Activated CD4-positive, CD25-positive, alpha-beta regulatory T cell treated with anti-CD3 and anti-CD28 coated beads, Interleukin-2, amount 50 U/mL, for 16 hours (primary cell): ENCODE measurements at places on chromosomes 13 and 19.

GRCh38 chr13:94602467-94602866 is 810 bp downstream of the GPR180 start:
- no peak for DNase-seq

DNA sequence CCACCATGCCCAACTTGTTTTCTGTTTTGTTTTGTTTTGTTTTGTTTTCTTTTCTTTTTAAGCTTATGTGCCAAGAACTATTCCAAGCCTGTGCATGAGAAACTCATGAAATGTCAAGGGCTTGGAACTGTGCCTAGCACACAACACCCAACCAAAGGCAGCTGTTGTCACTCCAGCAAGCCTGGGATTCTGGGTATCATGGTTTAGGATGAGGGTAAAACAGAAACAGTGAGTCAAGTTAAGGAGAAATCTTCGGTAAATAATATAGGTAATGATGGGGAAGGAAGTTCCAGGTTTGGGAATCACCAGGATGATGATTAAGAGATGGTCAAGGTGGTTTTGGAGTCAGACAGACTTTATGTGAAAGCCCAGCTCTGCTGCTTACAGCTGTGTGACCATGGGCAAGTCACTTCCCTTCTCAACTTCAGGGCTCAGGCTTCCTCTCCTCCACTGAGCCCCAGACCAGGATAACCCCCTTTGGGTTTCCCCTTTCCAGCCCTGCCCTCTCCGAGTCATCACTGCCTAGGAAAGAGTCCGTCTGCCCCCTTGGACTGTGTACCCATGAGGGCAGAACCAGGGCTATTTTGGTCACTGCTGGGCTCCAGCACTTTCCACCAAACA is 5.0 kb downstream of the PVR start:
- DNase-seq, result no peak

DNA sequence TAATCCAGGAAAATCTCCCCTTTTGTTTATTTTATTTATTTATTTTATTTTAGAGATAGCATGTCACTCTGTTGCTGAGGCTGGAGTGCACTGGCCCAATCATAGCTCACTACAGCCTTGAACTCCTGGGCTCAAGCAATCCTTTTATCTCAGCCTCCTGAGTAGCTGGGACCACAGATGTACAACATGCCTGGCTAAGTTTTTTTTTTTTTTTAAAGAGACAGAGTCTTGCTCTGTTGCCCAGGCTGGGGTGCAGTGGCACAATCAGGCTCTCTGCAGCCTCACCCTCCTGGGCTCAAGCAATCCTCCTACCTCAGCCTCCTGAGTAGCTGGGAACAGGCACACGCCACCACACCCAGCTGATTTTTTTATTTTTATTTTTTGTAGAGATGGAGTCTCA is 6.3 kb upstream of the PDCD2L start:
- no peak for DNase-seq

DNA sequence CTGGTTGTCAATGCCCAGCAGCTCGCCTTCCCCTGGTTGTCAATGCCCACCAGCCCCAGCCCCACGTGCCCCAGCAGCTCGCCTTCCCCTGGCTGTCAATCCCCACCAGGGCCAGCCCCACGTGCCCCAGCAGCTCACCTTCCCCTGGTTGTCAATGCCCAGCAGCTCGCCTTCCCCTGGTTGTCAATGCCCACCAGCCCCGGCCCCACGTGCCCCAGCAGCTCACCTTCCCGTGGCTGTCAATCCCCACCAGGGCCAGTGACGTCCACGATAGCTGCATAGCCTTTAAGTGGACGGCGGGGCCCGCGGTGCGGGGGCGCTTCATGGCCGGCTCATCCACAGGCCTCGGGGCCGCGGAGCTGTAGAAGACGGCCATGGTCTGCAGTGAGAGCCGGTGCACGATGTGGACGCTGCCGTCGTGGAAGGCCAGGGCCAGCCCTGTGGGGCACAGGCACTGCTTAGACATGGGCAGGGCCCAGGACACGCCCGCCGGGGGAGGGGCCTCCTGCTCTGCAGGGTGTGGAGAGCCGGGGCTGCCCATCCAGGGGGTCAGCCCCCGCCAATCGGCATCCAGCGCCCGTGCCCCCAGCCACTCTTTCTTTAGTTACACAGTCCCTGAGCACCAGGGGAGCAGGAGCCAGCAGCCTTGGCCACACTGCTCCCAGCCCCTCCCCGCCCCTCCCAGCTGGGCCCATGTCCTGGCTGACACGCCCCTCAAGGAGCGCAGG is 13.1 kb downstream of the MED16 start:
- no peak for DNase-seq

DNA sequence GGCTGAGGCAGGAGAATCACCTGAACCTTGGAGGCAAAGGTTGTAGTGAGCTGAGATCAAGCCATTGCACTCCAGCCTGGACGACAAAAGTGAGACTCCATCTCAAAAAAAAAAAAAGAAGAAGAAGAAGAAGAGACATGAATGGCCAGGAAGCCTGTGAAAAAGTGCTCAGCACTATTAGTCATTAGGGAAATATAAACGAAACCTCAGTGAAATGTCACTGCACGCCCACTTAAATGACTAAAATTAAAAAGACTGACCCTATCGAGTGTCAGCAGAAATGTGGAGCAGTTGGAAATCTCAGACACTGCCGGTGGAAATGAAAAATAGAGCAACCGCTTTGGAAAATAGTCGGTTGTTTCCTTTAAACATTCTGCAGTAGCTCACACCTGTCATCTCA is 5.5 kb upstream of the TYROBP start:
- DNase-seq, result no peak

DNA sequence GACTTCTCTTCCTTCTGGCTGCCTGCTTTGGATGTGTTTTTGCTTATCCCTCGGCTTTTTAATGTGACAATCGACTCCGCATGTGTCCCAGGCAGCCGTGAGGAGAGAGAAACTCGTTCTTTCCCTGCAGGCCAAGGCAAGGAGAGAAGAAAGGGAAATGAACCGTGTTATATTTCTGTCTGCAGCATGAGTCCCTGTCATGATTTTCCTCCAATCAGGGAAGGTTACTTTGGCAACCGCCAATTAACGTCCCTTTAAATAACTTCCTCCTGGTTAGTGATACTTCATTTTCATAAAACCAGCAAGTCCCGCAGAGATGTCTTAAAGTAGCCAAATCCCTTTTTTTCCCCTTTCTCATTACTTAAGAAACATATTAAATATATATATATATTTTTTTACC is 42.6 kb downstream of the RFC3 start:
- no peak for DNase-seq

DNA sequence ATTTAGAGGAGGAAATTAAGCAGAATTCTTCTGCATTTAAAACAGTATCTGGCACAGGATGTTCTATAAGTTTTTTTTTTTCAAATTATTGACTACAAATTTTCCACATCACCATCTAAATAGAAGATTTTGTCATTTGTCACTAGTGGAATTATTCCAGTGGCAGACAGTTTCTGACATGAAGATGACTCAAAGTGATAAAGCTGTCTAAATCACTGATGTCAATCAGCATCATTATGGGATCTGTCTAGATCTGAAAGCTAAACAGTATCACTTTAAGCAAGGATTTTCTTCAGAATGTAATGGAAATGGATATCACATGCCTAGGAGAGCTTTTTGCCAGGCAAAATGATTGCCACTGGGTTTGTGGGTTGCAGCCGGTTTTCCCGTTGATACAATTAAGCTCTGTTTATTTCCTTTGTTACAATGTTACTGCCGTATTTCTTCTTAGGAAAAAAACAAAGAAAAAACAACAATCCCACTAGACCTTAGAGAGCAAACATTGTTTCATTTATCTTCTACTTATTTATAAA is 1657.0 kb upstream of the PRR20A start:
- no peak for DNase-seq

DNA sequence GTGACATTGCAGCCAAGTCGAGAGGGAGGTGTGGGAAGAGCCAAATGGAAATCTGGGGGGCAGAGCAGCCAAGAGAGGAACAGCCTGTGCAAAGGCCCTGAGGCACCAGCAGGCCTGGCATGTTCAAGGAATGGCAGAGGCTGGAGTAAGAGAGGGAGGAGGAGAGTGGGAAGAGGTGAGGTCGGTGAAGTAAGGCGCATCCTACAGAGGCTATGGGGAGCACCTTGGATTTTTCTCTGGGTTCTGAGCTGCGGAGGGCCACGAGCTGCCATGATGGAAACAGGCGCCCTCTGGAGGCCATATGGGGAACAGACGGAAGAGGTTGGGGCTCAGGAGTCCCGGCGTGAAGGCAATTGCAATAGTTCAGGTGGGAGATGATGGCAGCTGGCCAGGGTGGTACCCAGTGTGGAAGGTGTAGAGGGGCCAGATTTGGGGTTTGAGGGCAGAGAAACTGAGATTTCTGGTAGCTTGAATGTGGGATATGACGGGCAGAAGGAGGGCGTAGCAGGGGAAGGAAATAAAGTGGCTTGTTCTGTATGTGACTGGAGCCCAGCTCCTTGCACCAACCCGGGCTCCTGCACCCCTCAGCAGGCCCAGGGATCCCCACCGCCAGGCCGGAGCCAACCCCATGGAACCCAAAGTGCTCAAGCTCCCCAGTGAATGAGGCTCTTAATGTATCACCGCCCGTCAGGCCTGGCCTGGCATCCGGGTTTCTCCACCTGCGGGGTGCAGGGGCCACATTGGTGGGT is 20.5 kb upstream of the STRN4 start:
- DNase-seq, result peak; percentile 61

- no peak for DNase-seq
These were observed 2.6 kb downstream of the ISYNA1 start for GRCh38 chr19:18435178-18435841.

- DNase-seq, result no peak
These were observed 4.7 kb downstream of the LSM4 start for GRCh38 chr19:18317961-18318800.

DNA sequence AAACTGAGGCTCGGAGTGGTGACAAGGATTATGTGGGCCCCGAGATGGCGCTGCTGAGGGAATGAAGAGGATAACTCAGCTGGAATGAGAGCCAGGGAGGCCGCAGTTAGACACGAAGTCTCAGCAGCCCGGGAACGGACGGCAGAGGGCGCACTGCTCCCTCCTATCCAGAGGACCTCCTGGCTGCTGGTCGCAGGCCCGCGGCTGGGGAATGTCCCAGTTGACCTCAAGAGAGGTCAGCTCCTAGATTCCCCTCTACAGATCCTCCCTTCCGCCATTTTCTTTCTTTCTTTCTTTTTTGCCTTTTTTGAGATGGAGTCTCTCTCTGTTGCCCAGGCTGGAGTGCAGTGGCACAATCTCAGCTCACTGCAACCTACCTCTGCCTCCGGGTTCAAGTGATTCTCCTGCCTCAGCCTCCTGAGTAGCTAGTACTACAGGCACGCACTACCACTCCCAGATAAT is 24.1 kb upstream of the ASPDH start:
- DNase-seq, result peak; percentile 35

DNA sequence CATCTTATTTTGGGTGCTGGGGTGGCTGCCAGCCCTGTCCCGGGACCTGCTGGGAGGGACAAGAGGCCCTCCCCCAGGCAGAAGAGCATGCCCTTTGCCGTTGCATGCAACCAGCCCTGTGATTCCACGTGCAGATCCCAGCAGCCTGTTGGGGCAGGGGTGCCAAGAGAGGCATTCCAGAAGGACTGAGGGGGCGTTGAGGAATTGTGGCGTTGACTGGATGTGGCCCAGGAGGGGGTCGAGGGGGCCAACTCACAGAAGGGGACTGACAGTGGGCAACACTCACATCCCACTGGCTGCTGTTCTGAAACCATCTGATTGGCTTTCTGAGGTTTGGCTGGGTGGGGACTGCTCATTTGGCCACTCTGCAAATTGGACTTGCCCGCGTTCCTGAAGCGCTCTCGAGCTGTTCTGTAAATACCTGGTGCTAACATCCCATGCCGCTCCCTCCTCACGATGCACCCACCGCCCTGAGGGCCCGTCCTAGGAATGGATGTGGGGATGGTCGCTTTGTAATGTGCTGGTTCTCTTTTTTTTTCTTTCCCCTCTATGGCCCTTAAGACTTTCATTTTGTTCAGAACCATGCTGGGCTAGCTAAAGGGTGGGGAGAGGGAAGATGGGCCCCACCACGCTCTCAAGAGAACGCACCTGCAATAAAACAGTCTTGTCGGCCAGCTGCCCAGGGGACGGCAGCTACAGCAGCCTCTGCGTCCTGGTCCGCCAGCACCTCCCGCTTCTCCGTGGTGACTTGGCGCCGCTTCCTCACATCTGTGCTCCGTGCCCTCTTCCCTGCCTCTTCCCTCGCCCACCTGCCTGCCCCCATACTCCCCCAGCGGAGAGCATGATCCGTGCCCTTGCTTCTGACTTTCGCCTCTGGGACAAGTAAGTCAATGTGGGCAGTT is 8.6 kb downstream of the CALM3 start:
- DNase-seq, result no peak

GRCh38 chr19:46902402-46902766 is 41.6 kb downstream of the ARHGAP35 start:
- DNase-seq, result no peak

GRCh38 chr13:74136084-74136658 is 2.0 kb upstream of the KLF12 start:
- DNase-seq, result no peak

DNA sequence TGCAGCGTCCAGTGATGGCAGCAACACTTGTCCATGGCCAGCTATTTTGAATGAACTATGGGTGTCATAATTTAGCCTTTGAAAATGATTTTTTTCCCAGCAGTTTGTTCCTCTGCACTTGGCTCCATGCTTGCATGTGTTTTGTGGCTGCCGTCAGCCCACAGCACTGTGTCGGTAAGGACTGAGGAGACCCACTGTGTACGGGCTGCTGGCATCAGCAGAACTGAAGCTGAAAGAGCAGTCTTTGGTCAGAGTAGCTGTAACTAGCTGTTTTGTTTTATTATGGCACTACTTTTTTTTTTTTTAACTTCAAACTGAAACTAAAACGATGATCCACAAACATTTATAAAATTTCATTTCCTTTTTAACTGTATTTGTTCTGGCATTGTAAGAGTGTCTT is 50.3 kb upstream of the TEX29 start:
- no peak for DNase-seq

- DNase-seq, result no peak
These were observed 14.7 kb downstream of the REXO1 start for GRCh38 chr19:1833540-1833939.

DNA sequence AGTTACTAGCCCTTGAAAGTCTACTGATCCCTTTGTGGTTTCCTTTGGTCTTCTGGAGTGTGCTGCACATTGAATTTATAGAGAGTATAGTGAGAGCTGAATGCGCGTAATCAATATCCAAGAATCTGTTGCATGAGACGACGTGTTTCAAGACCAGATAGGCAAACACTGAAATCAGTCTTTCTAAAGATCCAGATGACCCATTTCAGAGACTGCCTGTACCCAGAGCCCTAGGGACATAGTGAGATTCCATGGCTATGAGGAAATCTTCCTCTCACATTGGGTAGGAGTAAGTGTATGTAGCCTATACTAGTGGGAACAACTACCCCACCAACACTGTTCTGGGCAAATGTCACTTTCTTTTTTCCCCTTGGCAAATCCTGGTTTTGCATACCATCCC is 48.6 kb downstream of the ARHGAP35 start:
- DNase-seq, result no peak

- no peak for DNase-seq
These were observed 228.8 kb upstream of the STARD13 start for GRCh38 chr13:33514362-33514761.
